ENCODE measurements at places on chromosomes 5 and 9.

DNA sequence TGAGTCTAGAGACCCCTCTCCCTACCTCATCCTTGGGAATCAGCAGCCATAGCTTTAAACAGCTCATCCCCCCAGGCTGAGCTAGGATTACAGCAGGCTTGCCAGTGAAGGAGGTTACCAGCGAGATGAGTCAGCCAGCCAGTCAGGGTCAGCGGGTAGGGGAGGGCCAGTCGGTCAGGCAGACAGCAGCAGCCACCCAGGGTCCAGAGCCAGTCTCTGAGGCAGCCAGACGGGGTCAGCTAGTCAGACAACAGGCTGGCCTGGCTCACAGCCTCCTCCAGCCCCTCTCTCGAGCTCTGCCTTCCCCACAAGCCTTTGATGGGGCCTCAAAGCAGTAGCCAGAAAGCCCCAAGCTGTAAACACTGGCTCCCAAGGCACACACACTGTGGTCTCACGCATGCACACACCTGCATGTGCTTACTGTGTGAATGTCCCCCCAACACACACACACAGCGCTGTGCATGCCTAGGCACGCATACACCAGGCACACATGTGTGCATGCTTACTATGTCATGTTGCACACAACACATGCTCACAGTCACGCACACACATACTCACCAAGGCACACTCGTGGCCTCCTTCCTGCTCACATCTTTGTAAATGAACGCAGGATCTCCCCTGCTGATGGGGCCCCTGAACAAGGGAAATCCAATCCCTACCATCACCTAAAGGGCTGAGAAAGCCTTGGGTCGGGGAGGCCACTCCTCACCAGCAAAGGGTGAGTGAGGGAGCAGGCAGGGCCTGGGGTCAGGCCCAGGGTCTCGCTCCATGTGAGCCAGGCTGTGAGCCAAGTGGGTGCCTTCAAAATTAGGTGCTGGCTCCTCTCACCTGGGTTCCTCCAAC, 28.2 kb upstream of the CPLX2 start:
- DNase-seq = no peak

DNA sequence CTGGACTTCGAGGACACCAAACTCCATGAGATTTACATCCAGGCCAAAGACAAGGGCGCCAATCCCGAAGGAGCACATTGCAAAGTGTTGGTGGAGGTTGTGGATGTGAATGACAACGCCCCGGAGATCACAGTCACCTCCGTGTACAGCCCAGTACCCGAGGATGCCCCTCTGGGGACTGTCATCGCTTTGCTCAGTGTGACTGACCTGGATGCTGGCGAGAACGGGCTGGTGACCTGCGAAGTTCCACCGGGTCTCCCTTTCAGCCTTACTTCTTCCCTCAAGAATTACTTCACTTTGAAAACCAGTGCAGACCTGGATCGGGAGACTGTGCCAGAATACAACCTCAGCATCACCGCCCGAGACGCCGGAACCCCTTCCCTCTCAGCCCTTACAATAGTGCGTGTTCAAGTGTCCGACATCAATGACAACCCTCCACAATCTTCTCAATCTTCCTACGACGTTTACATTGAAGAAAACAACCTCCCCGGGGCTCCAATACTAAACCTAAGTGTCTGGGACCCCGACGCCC, 1.3 kb downstream of the PCDHGC3 start:
- DNase-seq = no peak

DNA sequence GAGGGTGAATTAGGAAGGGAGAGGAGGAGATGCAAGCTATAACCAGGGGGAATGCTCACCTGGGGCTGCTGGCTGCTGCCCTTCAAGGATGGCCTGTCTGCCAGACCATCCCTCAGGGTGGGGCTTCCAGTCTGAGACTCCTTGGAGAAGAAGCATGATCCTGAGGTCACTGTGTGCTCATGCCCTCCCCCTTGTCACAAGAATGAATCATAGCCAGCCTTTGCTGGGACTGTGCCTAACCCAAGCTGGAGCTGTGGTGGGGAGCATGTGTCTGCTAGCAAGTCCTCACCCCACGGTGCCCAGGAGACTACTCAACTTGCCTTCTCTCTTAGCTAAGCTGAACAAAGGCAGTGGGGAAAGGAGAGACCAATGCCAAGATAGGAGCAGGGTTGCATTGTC, 463.6 kb downstream of the SPOCK1 start:
- no peak for DNase-seq

GRCh38 chr9:92607088-92607487, 62.8 kb downstream of the IPPK start:
- DNase-seq = no peak

GRCh38 chr5:89268460-89268859, 385.5 kb upstream of the MEF2C start:
- DNase-seq = no peak

GRCh38 chr9:6147846-6148245, 67.8 kb upstream of the IL33 start:
- DNase-seq = no peak

DNA sequence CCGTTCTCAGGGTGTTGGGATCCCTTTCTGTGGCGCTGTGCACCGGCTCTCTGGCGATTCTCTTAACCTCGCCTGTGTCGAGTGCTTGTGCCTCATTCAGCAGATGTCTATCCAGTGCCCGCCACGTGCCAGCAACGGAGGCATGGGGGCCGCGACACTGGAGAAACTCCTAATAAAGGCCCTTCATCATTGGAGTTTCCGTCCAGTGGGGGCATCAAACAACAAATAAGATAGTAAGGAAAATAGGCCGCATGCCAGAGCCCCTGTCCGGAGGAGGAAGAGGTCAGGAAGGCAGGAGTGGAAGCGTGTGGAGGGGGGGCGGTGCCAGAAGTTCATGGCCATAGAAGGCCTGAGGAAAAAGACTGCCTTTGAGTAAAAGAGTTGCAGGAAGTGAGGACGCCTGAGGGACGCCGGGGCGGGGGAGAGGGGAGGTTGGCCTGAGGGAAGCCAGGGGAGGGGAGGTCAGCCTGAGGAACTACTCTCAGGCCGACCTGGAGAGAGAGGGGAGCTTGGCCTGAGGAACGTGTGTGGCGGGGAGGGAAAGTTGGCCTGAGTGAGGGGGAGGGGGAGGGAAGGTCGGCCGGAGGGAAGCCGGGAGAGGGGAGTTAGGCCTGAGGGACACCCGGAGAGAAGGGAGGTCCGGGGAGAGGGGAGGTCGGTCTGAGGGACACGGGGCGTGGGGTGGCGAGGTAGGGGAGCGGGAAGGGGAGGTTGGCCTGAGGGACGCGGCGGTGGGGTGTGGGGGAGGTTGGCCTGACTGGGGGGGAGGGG, 82.2 kb downstream of the CACNA1B start:
- DNase-seq = no peak

DNA sequence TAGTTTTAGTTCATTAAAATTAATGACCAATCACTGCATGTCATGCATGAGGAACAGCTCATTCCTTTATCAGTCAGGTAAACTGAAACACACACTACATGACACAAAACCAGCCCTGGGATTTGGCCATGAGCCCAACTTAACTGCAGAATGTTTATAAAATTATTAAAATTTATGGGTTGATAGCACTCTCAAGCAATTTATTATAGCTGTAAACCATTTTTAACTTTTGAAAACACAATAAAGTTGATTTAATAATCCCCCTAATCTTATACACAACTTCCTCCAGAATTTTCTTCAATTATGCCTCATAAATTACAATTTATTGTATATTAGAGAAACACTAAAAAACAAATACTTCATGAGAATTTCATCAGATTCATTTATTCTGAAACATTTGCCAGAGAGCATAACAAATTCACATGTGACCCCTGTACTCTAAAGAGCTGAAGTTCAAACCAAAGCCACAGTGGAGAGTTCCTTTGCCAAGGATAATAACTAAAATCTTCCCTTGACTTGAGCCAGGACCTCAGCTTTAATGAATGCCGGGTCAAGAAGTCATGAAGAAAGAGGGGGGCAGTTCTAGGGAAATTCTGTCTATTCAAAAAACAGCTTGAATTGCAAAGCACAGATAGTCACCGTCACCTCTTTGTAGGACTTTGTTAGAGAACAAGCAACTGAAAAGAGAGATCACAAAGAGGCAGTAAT, 763.7 kb upstream of the GRAMD2B start:
- DNase-seq = no peak

DNA sequence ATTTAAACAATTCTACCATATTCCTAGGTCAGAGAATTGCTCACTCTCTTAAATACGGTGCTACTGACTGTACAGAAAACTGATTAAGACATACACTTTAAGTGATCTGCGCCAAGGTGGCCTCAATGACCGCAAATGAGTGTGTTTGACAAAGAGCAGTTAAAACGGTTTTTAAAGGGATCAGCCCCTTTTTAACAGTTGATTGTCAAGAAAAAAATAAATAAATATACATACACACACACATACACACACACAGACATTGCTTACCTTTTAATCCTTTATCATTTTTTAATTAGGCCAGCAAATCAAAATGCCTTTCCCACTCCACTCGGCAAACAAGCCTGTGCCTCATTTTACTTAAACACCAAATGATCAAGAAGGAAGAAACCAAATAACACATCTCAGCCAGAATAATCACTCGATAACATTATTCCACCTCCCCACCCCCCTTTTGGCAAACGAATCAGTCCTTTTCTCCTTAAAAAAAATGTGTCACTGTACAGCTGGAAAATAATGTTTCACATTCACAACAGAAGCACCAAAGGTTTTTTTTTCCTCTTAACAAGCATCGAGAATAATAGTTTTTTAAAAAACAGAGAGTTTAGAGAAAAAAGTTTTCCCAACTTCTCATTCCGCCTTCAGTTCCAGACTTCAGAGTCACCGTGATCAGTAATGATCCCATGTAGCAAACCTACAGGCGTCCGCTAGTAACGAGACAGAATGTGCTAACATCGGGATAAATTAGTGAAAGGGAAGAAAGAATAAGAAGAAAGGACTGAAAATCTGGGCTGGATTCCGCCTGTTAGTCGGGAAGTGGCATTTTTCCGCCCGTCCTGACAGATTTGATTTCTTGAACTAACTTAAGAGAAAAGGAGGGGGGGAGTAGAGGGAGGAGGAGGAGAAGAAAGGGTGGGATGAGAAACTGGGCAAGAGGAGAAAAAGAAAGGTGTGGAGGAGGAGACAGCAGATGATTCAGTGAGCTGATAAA, at the start of gene ZNF608:
TSS of gene ZNF608 (minus strand) at position 712 of the 988 bp plus-strand sequence. CDS start 1,650 bp downstream, outside the sequence.
- DNase-seq = no peak

- DNase-seq = no peak
Observed at GRCh38 chr9:37456817-37457216, 8.4 kb downstream of the ZBTB5 start.

- DNase-seq = no peak
Observed at GRCh38 chr5:94442991-94443390, 175.4 kb downstream of the KIAA0825 start.

- no peak for DNase-seq
Observed at GRCh38 chr5:102313912-102314311, 17.8 kb upstream of the SLCO4C1 start.

- no peak for DNase-seq
Observed at GRCh38 chr5:50863534-50864170, 197.2 kb downstream of the PARP8 start.

GRCh38 chr9:127451608-127451857, 223 bp downstream of the LRSAM1 start:
- DNase-seq = no peak

DNA sequence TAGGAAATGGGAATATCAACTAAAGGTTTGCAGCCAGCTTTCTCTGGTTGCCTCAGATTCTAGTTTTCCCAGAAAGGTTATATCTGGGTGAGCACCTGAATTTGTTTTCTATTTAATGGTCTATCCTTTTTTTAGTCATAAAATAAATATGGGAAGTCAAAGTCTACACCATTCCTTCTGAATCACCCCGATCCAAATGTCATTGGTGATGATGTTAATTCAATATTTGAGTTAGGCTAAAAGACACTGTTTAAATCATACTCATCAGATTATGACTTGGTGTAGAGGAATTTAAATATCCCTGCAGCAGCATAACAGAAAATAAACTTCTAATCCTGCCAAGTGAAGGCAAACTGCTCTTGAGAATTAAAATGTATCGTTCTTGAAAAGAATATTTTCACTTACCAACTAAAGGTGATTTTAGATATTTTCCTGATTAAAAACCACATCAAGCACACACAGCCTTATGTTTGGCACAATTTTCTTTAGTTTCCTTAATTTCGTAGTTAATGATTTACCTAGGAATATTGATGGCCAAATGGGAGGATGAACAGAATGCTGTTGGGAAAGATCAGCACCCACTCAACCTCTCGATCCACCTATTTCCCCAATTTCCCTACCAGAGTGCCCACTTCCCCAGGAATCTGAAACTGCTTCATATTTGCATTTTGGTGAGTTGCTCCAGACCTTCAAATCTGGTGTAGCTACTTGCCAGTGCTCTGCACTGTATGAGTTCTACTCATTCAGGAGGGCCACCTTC, 103.1 kb upstream of the TSLP start:
- no peak for DNase-seq

- DNase-seq = no peak
Observed at GRCh38 chr9:124423591-124423990, 8.3 kb upstream of the PSMB7 start.

- DNase-seq = no peak
Observed at GRCh38 chr9:105150991-105151685, 93.3 kb upstream of the SLC44A1 start.

DNA sequence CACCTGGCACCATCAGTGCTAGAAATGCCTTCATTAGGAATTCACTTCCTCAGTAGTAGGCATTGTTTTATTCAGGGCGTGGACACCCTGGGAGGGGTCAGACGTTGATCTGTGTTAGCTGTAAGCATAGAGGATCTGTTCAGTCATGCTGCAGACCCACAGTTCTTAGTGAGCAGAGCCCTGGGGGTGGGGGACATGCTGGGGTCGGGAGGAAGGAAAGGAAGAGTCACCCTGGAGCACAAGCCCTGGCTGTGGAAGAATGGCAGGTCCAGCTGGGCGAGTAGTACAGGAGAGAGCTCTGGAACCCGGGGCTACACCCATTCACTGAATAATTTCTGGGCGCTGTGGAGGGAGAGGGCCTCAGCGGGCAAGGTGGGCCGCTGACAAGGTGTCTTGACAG, 172.5 kb downstream of the FSTL4 start:
- DNase-seq = no peak

GRCh38 chr9:28287455-28287854, 714.2 kb upstream of the C9orf72 start:
- no peak for DNase-seq

DNA sequence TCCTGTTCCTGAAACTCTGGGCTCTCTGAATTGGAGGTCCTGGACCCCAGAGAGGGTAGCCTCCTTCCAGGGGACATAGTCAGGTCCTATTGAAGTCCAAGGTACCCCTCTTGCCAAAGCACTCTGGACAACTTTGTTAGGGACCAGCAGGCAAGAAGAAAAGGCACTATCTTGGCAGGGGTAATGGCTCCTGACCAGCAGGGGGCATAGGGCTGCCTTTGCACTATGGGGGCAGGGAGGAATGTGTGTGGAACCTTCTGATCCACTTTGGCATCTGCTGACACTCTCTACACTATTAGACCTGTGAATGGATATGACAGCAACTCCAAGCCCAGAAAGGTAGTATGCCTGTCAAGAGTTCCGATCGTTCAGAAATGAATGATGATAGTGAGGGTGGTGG, 179.0 kb upstream of the CD180 start:
- no peak for DNase-seq

DNA sequence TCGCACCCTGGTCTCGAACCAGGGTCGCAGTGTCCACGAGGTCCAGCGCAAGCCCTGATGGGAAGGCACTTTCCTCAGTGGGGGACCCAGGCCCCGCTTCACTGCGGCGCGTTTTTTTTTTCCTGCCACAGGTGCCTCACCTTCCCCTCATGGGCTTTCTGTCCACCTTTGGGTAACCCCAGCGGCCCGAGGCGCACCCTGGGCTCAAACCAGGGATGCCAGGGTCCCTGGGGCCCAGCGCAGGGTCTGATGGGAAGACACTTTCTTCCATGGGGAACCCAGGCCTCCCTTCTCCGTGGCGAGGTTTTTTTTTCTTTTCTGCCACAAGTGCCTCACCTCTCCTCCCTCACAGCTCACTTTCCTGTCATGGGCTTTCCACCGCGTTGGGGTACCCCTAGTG, 1269.9 kb downstream of the FOXD4L5 start:
- DNase-seq = no peak

Data from central memory CD4-positive, alpha-beta T cell (primary cell).